ENCODE measurements at places on chromosomes 6 and 20.

DNA sequence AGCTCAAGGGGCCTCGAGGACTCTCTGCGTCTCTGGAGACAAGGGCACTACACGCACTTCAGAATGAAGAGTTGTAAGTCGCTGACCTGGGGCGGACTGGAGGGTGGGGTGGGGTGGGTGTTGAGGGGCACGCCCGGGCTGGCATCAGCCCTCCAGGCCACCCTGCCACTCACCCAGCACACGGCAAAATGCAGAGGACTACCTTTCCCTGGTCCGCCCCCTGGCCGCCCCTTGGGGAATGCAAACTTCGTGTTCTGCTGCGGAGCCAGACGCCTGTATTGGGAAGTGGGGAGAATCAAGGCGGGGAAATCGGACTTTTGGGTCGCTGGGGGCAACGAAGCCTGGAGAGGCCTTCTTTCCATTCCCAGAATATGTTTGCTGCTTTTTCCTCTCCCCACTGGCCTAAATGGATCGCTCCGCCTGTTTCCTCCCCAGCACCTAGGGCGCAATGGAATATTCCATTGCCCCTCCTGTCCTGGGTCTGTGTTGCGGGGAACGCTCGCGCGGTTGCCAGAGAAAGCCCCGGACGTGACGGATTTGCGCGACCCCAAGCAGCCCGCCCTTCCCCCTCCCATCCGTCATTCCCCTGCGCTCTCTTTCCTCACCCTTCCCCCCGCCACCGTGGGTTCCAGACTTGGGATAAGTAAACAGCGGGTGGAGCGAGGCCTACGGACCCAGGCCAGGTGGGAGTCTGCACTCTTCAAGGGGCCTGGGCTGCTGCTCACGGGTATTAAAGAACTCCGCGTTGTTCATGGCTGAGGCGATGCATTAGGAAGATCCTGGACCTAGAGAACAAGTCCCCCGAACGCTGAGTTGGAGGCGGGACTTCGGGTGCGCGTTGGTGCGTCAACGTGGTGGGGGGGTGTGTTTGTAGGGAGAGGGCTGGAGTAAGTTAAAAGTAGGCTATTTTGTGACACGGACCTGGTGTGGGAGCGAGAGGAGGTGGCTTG lies at the start of gene PPT2:
Gene PPT2, plus strand, starts transcription at position 578 of the 950 bp plus-strand sequence. CDS start 454 bp downstream, outside the sequence.
- peak; percentile 84 for DNase-seq

GRCh38 chr6:16130932-16131387 lies 2.1 kb downstream of the MYLIP start:
- DNase-seq, result peak; percentile 25

DNA sequence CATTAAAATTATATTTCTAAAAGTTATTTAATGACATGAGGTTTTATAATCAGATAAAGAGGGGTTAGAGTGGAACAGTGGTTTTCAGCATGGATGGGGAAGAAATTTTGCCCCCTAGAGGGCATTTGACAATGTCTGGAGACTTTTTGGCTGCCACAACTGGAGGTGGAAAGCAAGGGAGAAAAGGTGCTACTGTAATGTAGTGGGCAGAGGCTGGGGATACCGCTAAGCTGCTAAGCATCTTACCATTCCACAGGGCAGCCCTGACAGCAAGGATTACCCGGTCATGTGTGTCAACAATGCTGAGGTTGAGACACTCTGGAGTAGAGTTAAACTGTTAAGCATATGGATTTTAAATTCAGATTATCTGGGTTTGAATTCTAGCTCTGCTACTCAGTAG lies 52.9 kb upstream of the FABP7 start:
- DNase-seq, result no peak

DNA sequence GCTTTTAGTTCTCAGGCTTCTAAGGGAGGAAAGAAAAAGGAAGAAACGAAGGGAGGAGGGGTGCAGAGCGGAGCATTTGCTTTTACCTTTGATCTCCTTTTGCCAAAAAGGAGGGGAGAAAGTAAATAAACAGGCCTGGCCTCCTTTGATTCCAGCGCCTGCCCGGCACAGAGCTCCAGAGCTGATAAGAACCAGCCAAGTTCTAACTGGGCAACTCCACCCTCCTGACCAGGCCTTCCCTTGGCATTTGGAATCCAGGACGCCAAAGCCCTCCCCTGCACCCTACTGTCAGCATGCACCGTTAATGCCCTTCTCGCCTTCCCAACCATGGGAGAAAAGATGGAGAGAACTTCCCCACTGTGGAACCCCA lies 120.8 kb upstream of the PTPN1 start:
- DNase-seq, result no peak

GRCh38 chr6:40376113-40376650 lies 211.0 kb downstream of the LRFN2 start:
- DNase-seq, result no peak

GRCh38 chr20:37439223-37439933 lies 81.7 kb upstream of the NNAT start:
- no peak for DNase-seq

- no peak for DNase-seq
These were observed 80.4 kb upstream of the RIPOR2 start for GRCh38 chr6:25016014-25016720.

GRCh38 chr6:158703837-158704822 lies 54.3 kb downstream of the SYTL3 start:
- peak; percentile 84 for DNase-seq

DNA sequence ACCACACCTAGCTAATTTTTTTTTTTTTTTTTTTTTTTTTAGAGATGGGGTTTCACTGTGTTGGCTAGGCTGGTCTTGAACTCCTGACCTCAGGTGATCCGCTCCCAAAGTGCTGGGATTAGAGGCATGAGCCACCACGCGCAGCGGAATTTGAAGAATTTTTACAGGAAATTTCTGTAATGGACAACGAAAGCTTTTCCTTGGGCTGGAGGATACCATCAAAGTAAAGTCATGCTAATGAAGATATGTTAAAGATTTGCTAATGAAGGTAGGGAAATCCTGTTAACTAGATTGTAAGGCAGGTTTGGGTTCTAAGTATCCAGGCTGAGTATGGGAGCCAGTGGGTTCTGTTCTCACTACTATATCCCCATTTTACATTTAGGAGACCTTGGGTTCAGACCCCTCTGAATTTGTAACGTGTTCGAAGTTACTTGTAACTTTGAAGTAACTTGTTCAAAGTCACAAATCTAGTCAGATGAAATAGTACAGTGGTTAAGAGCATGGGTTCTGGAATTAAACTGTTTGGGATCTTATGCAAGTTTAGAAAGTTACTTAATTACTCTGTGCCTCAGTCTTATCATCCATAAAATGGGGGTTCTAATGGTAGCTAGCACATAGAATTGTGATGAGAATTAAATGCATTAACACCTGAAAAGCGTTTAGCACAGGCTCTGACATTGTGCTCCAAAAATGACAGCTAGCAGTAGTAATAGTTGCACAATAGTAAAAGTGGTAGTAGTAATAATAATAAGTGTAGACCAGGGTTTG lies 123.4 kb upstream of the GPR6 start:
- no peak for DNase-seq

DNA sequence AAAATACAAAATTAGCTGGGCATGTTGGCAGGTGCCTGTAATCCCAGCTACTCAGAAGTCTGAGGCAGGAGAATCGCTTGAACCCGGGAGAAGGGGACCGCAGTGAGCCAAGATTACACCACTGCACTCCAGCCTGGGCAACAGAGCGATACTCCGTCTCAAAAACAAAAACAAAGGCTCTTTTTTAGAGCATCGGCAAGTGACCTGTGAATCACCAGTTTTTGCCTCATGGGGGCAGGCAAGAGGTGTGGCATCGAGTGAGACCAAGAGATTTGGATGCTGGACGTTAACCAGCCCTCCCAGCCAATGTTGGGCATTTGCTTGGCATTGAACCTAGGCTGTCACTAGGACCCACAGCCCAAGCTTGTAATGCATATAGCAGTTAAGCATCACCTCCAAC lies 14.6 kb upstream of the CDK5RAP1 start:
- no peak for DNase-seq

- no peak for DNase-seq
These were observed 14.6 kb downstream of the SYNJ2 start for GRCh38 chr6:157996201-157996712.

DNA sequence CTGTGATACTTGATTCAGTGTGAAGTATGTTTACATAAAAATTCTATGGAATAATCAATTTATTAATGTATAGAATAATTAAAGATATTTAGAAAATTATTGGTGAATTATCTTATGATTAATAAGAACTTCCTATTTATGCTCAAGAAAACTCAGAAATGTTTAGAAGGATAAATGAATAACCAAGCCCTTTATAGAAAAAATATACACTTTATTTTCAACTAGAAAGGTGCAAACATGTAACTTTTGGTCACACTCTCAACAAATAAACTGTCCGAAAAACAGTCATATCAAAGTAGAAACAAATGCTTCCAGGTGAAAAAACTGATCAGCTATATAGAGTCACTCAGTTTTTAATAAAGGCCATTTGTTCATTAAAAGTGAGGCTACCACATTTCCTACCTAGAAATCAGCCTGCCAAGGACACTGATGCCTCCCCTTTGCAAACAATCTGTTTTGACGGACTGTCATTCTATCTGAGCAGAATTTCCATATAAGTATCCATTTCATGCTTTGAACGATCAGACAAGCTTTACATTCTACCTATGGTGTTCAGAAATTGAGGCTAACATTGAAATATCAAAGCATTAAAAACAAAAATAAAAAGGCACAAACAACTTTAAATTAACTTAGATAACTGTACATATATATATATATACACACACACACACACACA lies 3.0 kb downstream of the CCN2 start:
- no peak for DNase-seq

DNA sequence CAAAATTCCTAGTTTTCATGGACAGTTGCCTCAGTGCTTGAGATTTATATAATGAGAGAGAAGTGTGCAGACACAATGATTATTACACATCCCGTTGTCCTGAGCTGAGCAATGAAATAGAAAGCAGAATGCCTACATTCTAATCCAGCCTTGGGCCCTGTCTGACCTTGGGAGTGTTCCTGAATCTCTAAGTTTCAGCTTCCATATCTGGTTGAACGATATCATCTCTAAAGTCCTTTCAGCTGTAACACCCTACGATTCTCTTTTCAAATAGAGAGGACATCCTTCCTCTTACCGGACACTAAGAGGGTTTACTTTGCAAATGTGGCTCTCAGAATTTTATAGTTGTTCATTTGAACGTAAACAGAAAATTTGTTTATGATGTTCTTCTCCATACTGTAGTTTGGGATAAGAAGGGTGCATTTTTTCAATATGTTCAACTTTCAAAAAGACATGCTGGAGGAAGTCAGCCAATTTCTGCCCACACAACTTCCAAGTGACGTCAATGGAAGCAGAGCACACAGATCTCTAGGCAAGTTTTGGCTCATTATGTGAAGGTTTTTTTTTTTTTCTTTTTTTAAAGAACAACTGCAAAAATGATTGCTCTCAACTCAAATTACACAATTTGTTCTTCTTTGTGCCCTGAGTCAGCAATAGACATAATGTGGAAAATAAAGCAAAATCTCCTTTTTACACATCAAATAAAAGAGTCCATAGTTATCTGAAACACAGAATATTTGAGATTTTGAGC lies 50.4 kb downstream of the PDE7B start:
- peak; percentile 10 for DNase-seq

DNA sequence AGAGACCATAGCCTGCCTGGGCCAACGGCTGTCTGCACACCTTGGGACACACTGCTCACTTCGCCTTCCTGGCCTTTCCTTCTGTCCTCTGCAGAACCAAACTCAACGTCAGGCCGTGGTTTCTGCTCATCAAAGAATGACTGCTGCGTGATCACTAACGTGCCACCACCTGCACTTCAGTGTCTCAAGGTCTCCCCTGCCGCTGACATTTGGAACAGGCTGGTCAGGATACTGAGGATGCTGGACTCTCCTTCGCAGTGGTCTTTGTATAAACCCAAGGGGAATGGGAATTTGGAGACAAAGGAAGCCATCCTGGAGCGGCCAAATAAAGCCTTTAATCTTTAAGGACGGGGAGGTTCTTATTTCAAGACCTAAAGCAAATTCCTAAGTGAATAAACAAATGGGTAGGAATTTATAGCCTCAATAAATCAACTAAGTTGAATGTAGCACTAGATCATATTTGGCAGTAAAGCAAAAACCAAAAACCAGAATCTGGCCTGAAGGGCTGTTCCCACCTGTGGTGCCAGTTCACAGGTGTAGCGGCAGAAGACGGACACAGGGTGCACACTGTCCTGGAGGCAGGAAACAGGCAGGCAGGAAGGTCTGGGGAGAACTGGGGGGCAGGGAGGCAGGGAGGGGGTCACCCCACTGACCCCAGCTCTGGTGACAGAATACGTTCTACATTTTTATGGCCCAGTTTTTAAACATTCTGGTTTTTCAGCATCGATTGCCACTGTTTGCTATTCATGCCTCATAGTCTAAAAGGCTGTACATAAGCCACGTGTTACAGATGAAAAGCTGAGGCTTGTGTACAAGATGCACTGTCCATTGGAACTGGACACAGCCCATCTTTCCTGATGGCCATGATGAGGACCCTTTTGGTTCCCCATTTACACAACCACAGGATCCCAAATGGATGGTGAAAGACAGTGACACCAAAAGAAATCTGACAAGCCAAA lies 36.6 kb downstream of the ABHD12 start:
- DNase-seq, result no peak

- DNase-seq, result no peak
These were observed 1133.3 kb upstream of the ADGRB3 start for GRCh38 chr6:67501755-67502154.

DNA sequence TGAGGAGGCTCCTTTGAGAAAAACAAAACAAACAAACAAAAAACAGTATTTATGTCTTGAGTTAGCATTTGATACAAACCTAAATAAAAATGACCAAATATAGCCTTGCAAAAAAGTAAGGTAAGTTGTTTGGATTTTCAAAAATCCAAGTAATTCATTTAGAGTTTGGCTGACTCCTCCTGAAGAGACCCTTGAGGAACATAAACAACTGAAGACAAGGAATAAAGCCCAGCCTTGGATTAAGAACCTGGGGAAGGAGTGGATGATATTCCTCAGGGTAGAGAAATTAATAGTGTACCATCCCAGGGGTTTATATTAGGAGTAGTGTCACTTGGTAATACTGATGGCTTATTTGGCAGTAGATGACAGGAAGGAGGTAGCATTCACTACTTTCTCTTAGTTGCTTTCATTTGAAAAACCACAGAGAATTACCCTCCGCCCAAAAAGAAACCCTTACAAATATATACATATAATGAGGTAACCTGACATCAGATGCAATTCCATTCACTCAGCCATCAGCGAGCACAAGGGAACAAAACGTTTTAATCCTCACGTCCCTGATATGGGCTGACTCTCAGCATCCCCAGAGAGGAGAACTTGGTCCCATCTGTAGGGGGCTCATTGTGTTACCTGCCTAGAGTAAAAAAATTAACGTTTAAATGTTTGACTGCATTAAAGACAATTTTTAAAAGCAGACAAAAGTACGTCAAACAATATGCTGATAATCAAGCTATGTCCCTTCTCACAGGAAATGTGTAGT lies 57.0 kb downstream of the SOBP start:
- no peak for DNase-seq

DNA sequence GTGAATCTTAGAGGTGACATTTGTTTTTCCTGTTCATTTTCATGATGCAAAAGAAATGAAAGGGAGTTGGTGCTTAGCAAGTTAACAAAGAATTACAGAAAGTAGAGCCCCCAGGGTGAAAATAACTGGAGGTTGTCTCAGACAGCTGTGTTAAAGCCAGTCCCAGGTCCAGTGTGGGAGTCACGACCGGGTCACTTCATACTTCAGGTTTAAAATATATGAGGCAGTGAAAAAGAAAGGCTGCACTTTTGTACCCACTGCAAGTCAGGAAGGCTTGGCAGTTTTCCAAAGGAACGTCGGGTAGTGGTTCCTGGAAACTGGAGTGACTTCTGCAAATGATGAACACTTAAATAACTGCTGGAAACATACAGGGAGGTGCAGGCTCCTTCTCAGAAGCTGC lies 91.5 kb upstream of the THBS2 start:
- no peak for DNase-seq
